ENCODE measurements at places on chromosomes 7 and 10.

DNA sequence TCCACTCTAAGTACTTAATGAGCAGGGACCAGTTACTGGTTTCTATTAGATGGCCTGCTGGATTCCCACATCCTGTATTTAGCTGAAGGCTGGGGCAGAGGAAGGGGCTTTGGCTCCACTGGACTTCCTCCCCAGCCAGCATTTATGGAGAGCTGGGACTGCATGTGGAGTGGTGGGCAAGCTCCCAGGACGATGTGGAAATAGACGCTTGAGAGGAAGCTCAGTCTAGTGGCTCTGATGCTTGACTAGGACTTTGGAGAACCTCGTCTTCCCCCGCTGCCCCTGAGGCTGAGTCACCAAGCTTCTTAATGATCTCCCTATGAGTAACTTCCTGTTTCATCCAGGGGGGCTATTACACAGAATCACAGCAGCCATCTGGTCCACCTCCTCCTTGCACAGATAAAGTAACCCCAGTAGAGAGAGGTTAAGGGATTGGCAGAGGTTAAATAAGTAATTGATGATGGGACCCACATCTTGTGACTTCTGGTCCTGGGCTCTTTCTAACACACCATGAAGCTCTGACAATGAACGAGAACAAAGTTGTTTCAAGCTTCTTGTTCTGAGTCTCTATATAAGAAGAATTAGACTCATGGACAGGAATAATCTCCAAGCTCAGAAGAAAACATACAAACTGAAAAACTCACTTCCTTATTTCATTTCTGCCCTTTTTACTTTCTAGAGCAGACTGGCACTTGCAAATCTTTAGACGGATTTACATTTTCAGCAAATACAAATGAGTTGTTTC lies 126.2 kb downstream of the PRPF18 start:
- DNase-seq = no peak

DNA sequence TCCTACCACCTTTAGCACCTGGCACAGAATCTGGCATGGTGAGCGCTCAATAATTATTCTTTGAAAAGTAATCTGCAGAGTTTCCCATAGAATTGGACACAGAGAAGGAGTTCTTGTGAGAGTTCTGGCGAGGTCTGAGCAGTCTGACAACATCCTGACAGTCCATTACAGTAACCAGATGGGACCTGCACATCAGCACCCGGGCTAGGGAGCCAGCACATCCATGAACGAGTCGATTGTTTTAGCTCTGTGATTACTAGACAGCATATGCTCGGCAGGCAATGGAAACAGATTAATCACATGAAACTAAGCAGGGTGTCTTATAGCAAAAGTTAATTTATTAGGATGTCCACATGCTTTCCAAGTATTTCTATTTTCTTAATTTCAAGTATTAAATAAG lies 96.7 kb downstream of the SEMA3D start:
- DNase-seq = peak; percentile 16

DNA sequence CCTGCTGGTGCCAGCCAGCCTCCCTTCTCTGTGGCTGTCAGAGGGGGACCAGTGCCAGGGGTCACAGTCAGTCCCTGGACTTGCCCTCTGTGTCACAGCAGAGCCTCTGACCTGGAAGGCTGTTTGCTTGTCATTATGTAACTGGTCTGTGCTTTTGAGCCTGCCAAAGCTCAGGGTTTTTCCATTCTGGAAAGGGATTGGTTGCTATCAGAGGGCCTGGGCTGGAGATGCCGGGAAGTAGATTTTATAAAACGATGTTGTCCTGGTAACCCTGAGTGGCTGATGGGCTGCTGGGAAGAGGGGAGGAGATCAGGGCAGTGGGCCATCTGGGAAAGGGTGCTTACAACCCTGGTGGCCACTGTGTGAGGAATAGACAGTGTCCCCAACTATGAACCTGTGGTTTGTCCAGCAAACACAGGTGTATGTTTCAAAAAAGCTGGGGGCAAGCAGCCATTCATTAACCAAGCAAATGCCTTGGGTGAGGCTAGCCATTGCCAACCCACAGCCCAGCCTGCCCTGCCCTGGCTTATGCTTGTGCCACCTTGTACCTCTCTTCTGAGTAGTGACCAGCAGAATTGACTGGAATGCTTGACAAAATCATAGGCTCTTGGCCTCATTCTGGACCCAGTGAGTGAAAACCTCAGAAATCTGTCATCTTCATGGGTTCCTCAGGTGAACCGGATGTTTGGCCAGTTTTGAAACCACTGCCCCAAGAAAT lies 21.6 kb downstream of the SFTPD start:
- DNase-seq = no peak

GRCh38 chr7:14418633-14419032 lies 429.2 kb upstream of the ETV1 start:
- no peak for DNase-seq

- DNase-seq = no peak
Measured at GRCh38 chr10:114664127-114664526, 6.1 kb upstream of the ABLIM1 start.

- no peak for DNase-seq
Measured at GRCh38 chr10:123597676-123598075, 68.5 kb upstream of the GPR26 start.

GRCh38 chr7:147903536-147904218 lies 686.9 kb upstream of the C7orf33 start:
- no peak for DNase-seq

DNA sequence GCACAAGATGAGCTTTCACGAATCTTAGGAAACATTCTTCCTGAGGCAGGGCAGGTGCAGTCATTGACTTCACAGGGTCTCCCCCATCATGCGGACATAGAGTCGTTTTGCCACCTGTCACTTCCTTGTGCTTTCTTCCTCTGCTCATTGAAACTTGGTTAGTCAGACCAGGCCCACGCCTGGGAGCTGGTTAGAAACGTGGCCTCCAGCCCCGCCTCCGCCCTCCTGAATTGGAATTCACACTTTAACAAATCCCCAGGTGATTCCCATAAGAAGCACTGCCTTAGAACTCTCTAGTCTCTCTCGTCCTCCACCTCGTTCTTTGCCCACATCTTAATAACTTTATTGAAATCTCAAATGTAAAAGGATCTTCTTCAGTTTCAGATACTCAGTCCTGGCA lies 265.5 kb upstream of the FZD8 start:
- DNase-seq = no peak
